ENCODE measurements at places on chromosomes 3 and 15.

DNA sequence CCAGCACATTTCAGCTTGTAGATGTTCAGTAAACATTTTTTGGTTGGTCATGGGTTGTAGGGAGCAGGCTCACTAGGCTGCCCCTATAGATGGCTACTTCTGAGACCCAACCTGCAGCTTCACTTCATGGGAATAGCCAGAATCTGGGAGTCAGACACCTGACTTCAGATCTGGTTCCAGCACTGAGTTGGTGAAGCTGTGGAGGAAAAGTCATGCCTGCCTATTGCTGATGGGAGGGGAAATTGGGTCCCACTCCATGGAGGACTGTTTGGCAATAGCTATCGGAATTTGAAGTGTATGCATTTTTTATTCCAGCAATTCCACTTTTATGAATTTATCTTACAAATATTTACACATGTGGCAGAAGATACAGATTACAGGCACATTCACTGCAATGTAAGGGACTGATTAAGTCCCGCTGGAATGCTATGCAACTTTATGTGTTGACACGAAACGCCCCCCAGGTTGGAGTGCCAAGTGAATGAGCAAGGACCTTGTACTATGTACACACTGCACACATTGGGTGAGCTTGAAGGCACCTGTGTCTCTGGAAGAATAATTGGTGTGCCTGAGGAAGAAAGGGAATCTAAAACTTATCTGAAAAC lies 7.8 kb upstream of the CCR1 start:
- no peak for DNase-seq

DNA sequence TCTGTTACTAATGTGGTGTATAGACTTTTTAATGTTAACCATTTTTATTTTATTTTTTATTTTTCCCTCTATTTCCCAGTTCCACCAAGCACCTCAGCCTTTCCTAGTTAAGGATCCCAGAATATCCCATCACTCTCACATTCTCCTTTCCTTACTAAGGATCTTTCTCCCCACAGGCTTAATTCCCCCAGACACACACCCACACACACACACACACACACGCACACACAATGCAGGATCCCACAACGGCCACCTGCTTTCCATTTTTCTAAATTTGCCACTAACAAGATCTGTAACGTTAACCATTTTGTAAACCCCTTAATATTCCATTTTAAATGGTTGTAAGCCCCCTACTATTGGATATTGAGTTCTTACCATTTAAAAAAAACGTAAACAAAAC lies 404.1 kb downstream of the ZIC1 start:
- DNase-seq, result no peak

- DNase-seq, result no peak
These were observed 10.2 kb upstream of the HERC1 start for GRCh38 chr15:63843901-63844317.

GRCh38 chr3:5134019-5134391 lies 11.9 kb downstream of the ARL8B start:
- DNase-seq, result no peak

- no peak for DNase-seq
These were observed 1.8 kb downstream of the ANPEP start for GRCh38 chr15:89812847-89813320.
